NCI-H748 treated with DMSO at 0.1 percent for 48 hours (cell line): ENCODE measurements at places on chromosomes 12 and 14.

- DNase-seq, result no peak
These were observed 154.4 kb downstream of the CALM1 start for GRCh38 chr14:90551070-90551704.

DNA sequence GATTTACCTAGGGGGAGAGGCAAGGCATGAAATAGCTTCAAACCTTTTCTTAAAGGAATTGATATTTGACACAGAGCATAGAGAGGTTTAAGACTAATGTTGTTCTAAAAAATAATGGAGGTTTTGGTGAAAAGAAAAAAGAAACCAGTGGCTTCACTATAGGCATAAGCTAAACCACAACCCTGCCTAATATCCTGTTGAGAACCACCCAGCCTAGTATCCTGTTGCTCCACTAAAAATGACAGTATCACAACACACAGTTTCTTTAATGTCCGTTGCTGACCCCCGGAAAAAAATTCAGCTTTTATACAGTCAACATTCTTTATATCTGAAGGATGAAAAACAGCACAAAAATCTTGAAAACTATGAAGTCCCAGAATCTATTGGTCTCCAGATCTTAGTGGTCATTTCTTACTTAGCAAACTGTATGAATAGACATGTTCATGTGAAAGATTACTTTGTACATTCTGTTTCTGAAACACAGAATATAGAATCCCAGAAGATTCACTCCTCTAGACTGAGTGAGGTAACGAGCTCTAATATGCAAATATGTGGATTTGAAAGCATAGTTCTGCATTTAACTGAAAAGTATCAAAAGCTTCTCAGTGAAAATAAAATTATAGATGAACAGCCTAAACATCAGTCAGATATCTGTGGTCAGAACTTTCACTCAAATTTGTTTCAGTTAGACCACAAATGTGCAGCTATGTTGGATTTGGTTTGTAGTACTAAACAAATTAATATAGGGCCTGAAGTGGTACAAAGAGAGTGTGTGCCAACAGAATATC, 40.5 kb downstream of the GALC start:
- no peak for DNase-seq

GRCh38 chr12:83016218-83016835, 329.6 kb downstream of the TMTC2 start:
- DNase-seq, result no peak

GRCh38 chr12:120703311-120703942, 6.8 kb upstream of the UNC119B start:
- DNase-seq, result no peak

DNA sequence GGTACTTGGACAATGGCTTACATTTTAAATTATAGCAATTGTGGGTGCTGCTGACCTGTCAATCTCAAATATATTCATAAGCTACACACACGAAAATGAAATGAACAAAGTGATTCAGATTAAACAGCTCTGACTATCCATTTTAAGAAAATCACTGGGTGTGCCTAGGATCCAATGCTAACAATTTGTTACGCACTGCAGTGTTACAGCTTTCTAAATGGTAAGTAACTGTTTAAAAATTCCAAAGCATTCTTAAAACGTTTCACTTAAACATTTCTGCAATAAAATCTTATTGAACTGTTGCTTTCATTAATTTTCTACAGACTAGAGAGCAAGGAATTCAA, 18.9 kb downstream of the LMO3 start:
- DNase-seq, result no peak

GRCh38 chr14:81473456-81474147, 60.1 kb downstream of the SEL1L start:
- DNase-seq, result no peak

DNA sequence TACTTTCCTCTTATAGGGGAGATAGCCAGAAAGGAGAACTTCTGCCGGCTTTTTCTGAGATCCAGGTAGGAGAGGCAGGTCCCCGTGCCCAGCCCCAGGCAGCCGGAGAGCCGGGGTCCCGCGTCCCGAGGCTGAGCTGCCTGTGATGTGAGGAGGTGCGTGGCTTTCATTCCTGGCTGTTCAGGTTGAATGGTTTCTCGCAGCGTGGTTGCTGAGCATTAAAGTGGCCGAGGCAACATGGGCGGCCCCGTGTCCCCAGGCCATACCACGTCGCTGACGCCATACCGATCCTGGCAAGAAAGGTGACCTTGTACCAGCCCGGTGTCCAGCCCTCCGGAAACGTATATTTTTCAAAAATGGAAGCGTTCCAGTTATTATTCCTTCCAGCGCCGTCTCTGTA, 116.7 kb upstream of the MYL2 start:
- DNase-seq, result no peak

GRCh38 chr12:88453323-88453722, 126.9 kb downstream of the KITLG start:
- no peak for DNase-seq

- no peak for DNase-seq
These were observed 1.8 kb downstream of the CPNE8 start for GRCh38 chr12:38903596-38903995.

DNA sequence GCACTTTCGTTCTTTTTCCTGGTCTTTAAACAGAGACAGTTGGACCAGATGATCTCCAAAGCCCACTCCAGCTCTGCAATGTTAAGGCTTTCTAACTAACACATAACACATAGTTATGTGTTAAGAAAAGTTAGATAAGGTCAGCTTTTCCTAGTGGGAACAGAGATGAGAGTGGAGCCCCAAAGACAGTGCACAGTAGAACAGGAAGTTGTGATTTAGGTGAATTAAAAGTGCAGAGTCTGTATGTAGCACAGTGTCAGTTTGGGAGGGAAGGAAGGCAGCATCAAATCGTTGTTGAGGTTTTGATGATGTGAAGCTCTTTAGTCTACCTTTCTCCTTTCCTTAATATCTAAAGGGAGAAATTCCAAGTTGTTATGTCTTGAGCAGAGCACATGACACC, 31.7 kb downstream of the PRORP start:
- no peak for DNase-seq

DNA sequence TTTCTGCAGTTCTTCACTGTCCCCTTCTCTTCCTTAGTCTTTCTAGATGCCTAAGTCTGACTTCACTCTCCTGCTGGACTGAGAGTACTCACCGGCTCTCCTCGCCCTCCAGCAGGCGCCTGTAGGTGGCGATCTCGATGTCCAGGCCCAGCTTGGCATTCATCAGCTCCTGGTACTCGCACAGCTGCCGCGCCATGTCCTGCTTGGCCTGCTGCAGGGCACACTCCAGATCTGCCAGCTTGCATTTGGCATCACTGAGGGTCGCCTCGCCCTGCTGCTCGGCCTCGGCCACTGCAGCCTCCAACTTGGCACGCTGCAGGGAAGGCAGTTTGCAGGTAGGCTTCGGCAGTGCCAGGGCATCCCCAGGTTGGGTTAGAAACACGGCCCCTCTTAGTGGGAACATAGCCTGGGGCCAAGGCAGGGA, 5.2 kb downstream of the KRT84 start:
- no peak for DNase-seq

GRCh38 chr14:95237121-95237957, 80.0 kb upstream of the DICER1 start:
- DNase-seq, result peak; percentile 12

DNA sequence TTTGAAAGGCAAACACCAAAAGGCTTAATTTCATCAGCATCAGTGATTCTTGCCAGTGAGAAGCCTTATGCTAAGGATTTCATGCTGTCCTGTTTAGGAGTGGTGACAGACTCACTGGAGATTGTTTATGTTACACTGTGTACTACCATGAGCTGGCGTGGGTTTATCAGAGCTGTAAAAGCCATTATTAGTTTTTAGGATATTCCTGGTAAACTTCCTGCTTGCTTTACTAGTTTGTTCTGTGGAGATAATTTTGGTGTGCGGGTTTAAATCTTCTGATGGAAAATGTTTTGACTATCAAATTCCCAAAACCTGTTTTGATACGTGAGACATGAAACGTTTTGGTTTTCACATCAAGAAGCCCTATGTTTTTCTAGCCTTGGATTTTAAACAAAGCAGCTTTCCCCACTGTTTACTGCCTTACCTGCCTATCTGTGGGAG, 15.2 kb downstream of the PPFIBP1 start:
- no peak for DNase-seq

DNA sequence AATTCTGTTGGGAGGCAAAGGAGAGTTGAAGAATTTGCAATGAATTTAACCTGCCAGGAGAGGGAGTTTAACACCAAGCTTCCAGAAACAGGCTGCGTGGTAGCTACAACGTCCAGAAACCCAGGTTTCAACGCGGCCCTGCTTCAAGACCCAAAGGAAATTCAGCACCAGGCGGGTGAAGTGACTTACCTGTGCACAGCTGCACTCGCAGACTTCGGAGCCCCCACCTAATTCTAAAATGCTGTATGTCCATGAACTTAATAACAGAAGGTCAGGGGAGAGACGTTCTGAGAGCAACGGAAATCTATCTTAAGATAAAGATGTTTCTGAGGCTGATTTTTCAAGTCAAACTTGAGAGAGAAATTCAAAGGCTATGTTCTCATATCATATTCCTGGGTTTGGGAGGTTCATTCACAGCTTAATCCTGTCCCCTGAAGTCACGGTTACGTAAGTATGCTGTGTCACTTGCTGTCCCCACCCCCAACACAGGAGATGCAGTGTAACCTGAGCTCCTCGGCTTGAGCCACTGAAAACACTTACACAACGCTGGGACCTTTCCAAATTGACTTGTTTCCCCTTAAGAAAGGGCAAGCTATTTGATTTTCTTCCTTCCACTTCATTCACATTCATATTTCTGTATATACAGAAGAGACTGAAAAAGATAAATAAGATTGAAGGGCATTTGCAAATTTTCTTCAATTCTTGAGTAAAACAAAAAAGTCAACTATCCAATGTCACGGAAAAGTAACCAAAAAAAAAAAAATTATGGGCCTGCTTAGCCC, 22.7 kb downstream of the CLIP1 start:
- DNase-seq, result peak; percentile 7

GRCh38 chr14:27573018-27573417, 975.2 kb upstream of the NOVA1 start:
- no peak for DNase-seq

- no peak for DNase-seq
These were observed 21.1 kb downstream of the CINP start for GRCh38 chr14:102341566-102341965.

DNA sequence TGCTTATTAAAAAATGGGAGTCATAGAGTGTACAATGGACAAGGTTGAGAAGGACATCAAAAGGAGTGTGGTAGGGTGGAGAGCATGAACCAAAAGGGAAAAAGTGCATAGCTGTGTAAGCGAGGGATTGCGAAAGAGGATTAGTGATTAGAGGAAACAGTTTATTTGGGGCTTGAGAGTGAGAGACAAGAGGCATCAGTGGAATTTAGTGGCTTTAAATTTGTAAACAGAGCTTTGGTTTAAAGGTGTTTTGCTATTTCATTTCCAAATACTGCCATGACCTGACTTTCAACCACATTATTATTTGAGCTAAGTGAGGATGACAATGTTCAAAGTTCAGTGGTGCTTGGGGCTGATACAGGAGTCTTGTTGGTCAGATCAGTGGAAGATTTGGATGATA, 53.4 kb downstream of the SLC16A7 start:
- no peak for DNase-seq

GRCh38 chr12:117002051-117002817, 91.5 kb downstream of the FBXW8 start:
- DNase-seq, result no peak

GRCh38 chr12:2641207-2641606, 153.6 kb upstream of the FKBP4 start:
- no peak for DNase-seq

- no peak for DNase-seq
These were observed 123.5 kb upstream of the NOS1 start for GRCh38 chr12:117484901-117485300.

DNA sequence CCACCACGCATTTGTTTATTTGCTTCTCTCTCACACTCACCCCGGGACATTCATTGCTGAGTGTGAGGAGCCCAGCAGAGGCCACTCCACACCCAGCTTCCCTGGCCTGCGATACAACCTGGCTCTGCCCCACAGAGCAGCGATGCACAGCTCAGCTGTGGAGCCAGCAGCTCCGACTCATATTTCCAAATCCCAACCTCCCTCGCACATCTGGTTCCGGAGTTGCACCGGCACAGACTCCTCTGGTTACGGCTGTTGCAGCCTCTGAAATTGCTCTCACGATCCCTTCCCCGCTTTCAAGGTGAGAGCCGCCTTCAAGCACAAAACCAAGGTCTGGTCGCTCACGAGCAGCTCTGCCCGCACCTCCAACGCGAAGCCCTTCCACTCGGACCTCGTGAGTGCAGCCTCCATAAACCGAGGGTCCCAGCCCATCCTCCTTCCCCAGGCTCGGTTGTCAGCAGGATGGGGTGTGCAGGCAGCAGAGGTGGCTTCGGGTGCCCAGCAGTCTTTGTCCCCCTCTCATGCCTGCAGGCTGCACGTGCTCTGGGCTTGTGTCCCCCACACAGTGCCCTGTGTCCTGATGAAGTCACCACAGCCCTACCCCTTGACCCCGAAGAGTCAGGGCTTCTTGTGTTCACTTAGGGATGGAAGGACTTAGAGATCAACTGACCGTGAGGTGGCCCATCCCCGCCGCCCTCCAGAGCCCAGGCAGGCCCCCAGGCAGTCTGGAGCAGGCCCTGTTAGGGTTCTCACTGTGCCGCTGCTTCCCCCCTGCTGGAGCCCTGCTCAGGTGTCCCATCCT, 184.3 kb downstream of the ADGRD1 start:
- DNase-seq, result no peak

GRCh38 chr12:32115404-32116104, 8.9 kb downstream of the BICD1 start:
- DNase-seq, result no peak

DNA sequence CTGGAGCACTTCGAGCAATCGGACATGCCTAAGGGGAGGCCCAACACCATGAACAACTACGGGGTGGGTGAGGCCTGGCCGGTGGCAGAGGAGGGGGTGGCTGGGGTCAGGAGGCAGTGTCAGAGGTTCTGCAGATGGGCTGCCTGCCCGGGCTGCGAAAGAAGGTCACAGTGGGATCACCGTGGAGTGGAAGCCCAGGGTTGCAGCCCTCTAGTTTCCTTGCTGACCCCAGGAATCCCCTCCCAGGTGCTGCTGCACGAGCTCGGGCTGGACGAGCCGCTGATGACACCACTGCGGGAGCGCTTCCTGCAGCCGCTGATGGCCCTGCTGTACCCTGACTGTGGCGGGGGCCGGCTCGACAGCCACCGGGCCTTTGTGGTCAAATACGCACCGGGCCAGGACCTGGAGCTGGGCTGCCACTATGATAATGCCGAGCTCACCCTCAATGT, 1.9 kb upstream of the ARL6IP4 start:
- no peak for DNase-seq

- no peak for DNase-seq
These were observed 199.5 kb upstream of the SFSWAP start for GRCh38 chr12:131511391-131511802.
